ENCODE measurements at places on chromosomes 1 and 21. TPM values are rescaled to one million over a fixed set of nuclear protein-coding genes. Genes with fewer than 3 reads are reported as not detected.
A peak's percentile ranks its signal among the peaks of the same experiment; 100 is the strongest.

DNA sequence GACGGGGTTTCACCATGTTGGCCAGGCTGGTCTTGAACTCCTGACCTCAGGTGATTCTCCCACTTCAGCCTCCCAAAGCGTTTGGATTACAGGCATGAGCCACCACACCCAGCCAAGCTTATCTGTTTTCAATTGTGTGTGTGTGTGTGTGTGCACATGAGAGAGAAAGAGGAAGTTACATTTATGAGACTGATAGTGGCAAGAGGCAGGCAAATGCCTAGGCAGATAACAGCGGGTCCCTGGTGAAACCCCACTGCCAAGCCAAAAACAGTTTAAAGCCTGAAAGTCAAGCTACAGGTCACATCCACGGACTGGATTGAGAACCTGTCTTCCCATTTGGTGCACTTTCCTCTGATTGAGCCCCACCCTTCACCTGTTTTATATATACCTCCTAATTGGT, 35.1 kb upstream of the IFNGR2 start:
- DNase-seq, result no peak

- DNase-seq, result no peak
Observed at GRCh38 chr21:25960402-25960801, 210.2 kb downstream of the APP start.

DNA sequence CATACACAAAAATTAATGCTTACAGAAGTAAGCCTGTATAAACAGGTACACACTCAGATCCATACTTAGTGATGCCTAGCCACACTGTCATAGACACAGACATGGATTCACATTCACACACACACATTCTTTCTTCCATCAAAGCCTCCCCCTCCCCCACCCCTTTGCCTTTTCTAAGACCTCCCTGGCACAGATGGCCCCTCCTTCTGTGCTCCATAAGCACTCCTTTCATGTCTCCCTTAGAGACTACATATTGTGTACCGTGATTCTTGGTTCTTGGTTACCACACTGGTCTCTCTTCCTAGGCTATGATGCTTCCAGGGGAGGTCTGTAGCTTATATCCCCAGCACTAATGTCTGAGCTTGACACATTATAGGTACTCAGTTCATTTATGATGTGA, 2.0 kb upstream of the NHLH2 start:
- DNase-seq, result no peak

DNA sequence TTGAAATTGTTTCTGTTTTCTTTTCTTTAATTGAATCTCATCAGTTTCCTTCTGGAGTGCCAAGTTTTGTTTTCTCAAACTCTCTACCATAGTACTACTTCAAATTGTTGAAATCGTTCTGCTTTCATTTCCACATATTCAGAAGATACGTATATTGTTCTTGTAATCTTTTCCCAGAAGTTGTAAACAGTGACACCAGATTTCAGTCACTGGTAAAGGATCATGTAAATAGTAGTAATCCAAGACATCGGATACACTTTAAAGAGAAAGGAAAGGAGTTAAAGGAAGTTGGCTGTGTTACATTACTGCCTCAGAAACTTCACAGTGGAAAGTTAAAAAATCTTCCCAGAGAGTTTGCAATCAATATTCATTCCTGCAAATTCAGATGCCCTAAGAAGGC, 67.5 kb downstream of the RGL1 start:
- no peak for DNase-seq

DNA sequence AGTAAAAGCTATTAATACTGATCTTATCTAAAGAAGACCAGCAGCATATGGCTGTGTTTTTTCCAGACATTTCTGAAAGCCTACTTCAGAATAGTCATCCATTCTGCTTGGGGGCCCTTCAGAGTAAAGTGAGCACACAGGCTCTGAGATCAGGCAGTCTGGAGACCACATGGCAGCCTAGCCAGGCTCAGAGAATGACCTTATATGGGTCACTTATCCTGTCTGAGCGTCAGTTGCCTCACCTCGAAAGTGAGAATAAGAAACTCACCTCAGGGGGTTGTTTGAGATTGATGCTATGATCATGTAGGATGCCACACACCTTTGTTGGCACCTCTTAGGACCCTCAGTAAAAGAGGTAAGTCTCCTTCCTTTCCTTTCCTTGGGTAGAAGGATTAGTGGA, 270.4 kb downstream of the GRIK1 start:
- DNase-seq, result no peak

- DNase-seq, result no peak
Observed at GRCh38 chr21:42019101-42019605, 9.0 kb upstream of the ZBTB21 start.

GRCh38 chr1:111202366-111202706, 1.9 kb upstream of the DENND2D start:
- DNase-seq, result no peak

GRCh38 chr1:23021834-23022233, 2.6 kb downstream of the KDM1A start:
- no peak for DNase-seq

GRCh38 chr1:61447968-61448430, 276.9 kb downstream of the TM2D1 start:
- DNase-seq, result no peak

DNA sequence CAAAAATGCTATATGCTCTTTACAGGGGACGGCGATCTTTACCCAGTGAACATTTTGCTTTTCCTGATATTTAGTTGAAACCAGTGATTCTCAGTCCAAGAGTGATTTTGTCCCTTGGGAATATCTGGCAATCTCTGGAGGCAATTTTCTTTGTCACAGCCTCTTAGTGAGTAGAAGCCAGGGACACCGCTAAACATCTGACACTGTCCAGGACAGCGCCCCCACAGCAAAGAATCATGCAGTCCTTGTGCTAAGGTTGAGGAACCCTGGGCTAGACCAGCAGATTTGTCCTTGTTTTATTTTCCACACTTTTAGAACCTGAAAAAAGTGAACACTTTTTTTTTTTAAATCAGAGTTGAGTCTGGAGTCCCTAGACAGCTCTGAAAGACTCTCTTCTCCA, 13.1 kb downstream of the EVA1C start:
- DNase-seq, result no peak

GRCh38 chr1:239112101-239112935, 274.1 kb upstream of the CHRM3 start:
- no peak for DNase-seq

- DNase-seq, result no peak
Observed at GRCh38 chr1:91091812-91092211, 70.0 kb upstream of the ZNF644 start.

- DNase-seq, result no peak
Observed at GRCh38 chr1:241827264-241827663, 20.7 kb upstream of the EXO1 start.

- no peak for DNase-seq
Observed at GRCh38 chr1:19046972-19047731, 90.7 kb upstream of the IFFO2 start.

DNA sequence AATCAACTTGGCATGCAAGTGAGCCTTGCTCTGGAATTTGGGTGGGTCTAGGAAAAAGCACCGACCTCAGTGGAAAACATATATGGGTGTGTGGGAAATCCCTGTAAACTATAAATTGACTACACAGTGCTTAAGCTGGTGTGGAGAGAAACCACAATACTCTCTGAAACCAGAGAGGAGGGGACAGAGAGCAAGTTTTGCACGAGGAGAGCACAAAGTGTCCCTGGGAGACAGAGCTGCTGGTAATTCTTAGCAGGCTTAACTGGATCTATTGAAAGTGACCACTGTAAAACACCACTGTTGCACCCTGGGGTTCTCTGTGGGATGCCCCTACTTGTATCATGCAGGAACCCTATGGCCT, 12.8 kb downstream of the KCNJ15 start:
- DNase-seq, result no peak

- no peak for DNase-seq
Observed at GRCh38 chr21:26936641-26937040, 30.2 kb downstream of the ADAMTS5 start.

GRCh38 chr1:98887507-98887906, 117.2 kb downstream of the PLPPR5 start:
- DNase-seq, result no peak

DNA sequence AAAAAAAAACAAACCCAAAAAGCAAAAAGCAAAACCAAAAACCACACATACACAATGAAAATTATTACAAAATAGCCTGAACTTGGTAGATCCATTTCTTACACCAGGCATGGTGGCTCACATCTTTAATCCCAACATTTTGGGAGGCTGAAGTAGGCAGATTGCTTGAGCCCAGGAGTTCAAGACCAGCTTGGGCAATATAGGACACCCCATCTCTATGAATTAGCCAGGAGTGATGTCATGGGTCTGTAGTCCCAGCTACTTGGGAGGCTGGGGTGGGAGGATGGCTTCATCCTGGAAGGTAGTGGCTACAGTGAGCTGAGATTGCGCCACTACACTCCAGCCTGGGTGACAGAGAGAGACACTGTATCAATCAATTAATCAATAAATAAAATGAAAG, 42.1 kb upstream of the SCAF4 start:
- DNase-seq, result no peak

DNA sequence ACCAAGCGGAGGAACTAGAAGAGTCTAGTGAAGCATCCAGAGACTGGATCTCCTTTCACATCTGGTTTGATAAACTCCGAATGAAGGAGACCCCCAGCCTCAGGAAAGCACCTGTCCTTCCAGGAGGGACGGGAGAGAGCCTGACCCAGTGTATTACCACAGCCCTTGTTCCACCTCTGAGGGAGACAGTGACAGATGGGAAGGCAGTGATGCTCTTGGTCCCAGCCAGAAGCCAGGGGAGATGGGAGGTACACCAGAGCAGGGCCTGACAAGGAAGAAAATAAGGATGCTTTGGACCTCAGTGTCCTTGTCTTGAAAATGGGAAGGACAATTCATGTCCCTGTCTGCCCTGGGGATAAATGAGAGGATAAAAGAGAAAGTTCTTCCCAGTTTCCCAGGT, 3.5 kb downstream of the KLHDC7A start:
- no peak for DNase-seq

DNA sequence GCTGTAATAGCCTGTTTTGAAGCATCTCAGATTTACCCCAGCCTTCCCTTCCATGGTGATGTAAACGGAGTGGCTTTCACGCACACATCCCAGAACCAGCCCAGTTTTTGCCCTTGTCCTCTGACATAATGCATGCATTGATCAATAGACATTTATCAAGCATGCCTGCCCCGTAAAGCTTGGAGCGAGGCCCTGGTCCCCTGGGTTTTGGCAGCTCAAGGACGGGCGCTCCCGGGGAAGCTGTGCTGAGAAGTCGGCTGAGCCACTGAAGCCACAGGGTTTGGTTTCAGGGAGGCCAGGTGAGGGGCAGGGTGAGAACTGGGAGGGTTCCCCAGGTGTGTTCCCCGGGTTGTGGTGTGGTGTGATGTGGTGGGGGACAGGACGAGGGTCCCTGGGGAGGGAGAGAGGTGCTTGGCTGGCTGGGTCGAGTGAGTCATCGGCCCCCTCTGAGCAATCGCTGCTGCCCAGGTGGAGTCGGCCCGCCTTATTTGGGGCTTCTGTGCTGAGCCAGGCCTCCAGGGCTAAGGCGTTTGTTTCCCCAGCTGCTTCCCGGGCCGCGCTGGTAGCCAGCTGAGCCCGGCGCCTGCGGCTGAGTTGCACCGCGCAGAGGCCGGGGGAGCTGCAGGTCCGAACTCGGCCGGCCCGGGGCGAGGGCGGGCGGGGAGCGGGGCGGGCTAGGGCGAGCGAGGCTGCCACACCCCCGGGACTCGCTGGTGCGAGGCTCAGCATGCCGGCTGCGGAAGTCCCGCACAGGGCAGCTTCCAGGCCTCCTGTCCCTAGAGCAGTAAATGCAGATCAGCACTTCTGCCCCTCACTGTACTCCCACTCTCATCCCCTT, 23.6 kb downstream of the ATP2B4 start:
- no peak for DNase-seq

DNA sequence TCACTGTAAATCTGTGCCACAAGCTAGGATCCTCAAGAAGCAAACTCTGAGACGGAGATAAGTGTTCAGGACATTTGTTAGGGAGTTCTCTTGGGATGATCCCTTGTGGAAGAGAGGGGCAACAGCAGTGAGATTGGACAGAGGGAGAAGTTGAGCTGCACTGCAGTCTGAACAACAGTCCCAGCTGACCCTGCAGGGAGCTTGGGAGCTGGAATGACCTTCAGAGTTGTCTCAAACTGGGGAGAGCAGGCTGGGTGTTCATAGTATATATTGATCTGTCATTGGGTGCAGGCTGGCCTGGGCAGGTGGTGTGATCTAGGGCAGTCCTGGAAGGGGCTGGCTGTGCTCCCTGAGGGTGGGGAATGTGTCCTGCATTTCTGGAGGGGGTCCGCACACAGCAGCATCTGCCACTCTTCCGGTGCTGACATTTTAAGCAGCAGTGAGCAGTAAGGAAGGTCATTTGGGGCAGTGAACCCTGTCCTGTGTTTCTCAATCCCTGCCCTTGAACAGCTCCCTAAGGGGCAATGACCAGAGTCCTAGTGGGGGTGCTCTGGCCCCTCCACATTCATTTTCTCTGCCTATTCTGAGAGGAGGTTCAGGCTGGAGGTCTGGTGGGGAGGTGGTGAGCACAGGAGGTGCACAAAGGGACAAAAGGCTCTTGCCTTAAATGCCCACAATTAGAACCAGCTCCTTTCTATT, 90.2 kb upstream of the PPM1J start:
- DNase-seq, result no peak

DNA sequence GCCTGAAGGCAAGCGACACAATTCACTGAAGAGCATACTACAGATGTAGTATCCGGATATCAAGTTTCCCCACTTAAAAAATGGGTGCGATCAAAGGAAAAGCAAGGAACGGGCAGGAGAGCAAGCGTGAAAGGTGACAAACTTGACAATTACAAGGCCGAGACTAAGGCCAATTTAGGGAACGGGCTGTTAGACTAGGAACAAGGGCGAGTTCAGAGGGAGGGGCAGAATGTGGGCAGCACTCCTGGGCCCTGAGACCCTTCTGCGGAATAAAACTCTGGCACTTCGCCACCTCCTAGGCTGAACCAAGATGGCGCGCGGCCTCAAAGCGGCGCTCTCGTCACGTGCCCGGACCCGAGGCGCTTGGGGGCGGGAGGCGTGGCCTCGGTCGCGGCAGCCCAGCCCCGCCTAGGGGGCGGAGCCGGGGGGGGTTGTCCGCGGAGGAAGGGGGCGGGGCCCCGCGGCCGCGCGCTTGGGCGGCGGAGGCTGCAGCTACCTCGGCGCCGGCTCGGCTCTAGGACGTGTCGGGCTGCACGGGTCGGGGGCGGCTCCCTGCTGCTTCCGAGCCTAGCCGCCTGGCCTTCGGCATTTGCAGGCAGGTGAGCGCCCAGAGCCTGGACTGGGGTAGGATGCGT, at the start of gene PPFIA4:
TSS of gene PPFIA4 (plus strand) at position 461 of the 635 bp plus-strand sequence. CDS start 12,518 bp downstream, outside the sequence.
- DNase-seq, result peak; percentile 48

GRCh38 chr21:30831194-30831765, 1.7 kb upstream of the KRTAP7-1 start:
- DNase-seq, result no peak

DNA sequence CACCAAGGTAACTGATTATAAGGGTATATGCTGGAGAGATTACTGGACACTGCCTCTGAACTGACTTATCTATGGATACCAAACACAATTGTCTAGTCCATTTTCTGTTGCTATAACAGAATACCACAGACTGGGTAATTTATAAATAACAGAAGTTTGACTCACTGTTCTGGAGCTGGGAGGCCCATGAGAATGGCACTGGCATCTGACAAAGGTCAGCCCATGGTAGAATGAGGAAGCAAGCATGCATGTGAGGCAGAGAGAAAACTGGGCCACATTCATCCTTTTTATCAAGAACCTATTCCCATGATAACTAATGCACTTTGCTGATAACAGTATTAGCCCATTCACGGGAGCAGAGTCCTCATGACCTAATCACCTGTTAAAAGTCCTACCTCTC, 37.4 kb downstream of the FCER1A start:
- DNase-seq, result no peak

CFAP74 gene
- 0.24 TPM for polyA plus RNA-seq

INTS7 gene
- polyA plus RNA-seq, result 13.5 TPM

AHDC1 gene
- polyA plus RNA-seq, result 93.6 TPM

RGS13 gene
- 0.71 TPM for polyA plus RNA-seq

RIPK4 gene
- polyA plus RNA-seq, result 0.15 TPM

TNFRSF18 gene
- 6.1 TPM for polyA plus RNA-seq

ST6GALNAC5 gene
- 1.4 TPM for polyA plus RNA-seq

OR2T1 gene
- polyA plus RNA-seq, result not detected

MR1 gene
- polyA plus RNA-seq, result 4.1 TPM

Measured in forelimb muscle (tissue), 1 donor.